ENCODE measurements at places on chromosomes 12 and 14. TPM values are rescaled to one million over a fixed set of nuclear protein-coding genes. Genes with fewer than 3 reads are reported as not detected.
A peak's percentile ranks its signal among the peaks of the same experiment; 100 is the strongest.

The FKBP11 gene
- total RNA-seq = 23.8 TPM

The R3HDM2 gene
- 22.3 TPM for total RNA-seq

The RNASE1 gene
- 1.7 TPM for total RNA-seq

The SLC17A8 gene
- not detected for total RNA-seq

GRCh38 chr12:54444206-54444605 is 25.1 kb upstream of the ITGA5 start:
- no peak for DNase-seq

DNA sequence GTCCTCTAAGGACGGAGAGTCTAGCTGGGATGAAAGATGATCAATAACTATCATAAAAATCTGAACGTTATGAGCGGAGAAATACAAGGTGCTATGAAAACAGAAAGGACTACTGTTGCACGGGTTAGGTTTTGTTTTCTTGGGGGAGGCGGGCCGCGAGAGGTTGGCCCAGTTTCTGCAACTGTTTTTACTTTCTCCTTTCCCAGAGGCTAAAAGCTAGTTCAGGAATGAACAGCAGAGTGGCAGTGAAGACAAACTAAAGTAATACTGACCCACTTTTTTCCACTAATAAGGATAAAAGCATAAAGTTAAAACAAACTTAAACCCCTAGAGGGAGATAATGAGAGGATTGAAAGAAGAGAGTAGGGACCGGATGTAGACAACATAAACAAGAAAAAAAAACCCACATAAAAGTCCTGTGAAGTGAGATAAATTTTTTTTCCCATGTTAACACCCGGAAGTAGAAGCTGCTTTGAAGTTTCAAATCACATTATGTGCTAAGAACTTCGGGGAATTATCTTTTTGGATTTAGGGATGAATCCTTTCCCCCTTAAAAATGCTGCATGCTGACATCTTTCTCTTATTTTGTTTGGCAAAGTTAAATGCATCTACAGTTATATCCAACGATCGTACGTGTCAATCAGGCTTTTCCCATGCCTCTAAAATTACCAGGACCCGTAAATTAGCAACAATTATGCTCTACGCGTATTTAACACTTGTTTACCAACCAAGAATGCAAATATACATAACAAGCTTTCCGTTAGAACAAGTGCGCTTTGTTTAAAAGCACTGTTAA is 1.0 kb upstream of the CDK17 start:
- peak; percentile 89 for DNase-seq
